Left renal cortex interstitium (tissue), 4 donors: ENCODE measurements at places on chromosomes 4 and X. TPM values are rescaled to one million over a fixed set of nuclear protein-coding genes. Genes with fewer than 3 reads are reported as not detected.

Gene UGT2B15
- 0.08 TPM for polyA plus RNA-seq

Gene XAGE2
- not detected for polyA plus RNA-seq

Gene GATA1
- 0.38 TPM for polyA plus RNA-seq

Gene LANCL3
- 0.18 TPM for polyA plus RNA-seq

Gene HHIP
- 3.5 TPM for polyA plus RNA-seq

Gene FGF13
- polyA plus RNA-seq: 25.9 TPM

Gene ANKRD50
- polyA plus RNA-seq: 34.9 TPM

Gene ERAS
- polyA plus RNA-seq: not detected

Gene PRSS12
- 11.1 TPM for polyA plus RNA-seq

Gene PPID
- polyA plus RNA-seq: 67.3 TPM

- DNase-seq: no peak
These were observed 25.3 kb upstream of the CYBB start for GRCh38 chrX:37754516-37754915.

GRCh38 chrX:153926552-153926857 is 441 bp upstream of the ARHGAP4 start:
- DNase-seq: no peak

GRCh38 chr4:99506781-99507180 is 4.0 kb upstream of the C4orf17 start:
- no peak for DNase-seq

DNA sequence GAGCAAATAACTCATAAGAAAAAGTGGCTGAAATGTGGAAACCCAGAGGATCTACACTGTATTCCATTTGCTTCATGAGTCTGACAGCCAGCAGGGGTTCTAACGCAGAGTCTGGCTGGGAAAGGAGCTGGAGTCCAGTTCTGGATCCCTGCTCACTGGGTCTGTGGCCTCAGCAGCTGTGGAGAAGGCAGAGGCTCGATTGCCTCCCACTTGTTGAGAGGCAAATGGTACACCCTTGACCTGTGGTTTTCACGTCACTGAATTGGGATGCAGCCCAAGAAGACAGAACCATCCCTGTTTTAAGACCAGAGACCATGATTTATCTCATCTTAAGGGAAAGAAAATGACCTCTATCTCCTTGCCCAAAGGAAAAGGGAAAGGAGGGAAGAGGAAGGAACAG is 147.0 kb upstream of the NOCT start:
- DNase-seq: no peak

- no peak for DNase-seq
These were observed 956 bp downstream of the TMEM154 start for GRCh38 chr4:152678841-152679240.

DNA sequence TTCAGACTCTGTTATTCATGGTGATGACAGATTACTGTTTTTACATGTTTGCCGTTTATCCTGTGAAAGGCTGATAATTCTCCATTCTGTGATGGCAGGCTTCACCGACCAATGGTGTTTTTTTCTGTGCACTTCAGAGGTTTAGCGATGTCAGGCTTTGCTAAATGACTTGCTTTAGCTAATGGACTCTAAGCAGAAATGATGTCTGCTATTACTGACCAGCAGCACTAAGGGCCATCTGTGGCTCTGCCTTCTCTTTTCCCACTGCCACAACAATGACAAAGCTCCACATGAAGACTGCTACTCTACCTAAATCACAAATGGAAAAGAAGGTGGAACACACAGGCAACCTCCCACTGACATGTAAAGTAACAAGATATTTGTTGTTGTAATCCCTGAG is 68.4 kb upstream of the ALB start:
- no peak for DNase-seq

GRCh38 chrX:8364369-8365141 is 100.1 kb upstream of the VCX3B start:
- no peak for DNase-seq

DNA sequence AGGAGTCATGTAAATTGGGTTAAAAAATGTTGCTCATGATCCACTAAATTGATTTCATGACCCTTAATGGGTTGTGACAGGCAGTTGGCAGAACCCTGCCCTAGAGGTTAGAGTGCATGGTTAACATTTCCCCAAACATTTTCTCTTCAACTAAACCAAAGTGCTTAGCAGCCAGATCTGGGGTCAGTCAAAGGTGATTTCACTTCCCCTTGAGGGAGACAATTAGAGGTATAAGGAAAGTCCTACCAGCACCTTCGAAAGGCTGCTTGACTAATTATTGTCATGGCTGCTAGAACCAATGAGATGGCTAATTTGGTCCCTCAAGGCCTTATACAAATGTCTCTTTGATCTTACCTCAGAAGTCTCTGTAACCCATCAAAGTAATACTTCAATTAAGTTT is 30.9 kb upstream of the INTS6L start:
- no peak for DNase-seq

- no peak for DNase-seq
These were observed 2.0 kb upstream of the FHIP1A start for GRCh38 chr4:151407018-151407417.

DNA sequence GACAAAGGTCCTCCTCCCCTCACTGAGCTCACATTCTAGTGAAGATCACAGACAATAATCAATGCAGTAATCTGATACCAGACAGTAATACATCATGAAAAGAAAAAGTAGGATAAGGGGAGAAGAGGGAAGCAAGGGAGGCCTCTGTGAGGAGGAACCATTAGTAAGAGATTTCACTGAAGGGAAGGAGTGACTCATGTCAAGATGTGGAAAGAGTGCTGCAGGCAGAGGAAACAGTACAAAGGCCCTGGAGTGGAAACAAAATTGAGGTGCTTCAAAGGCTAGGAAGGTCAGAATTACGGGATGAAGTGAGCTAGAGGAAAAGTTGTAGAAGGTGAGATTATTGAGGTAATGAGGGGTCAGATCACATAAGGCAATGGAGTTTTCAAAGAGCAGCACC is 38.1 kb downstream of the LAMTOR3 start:
- DNase-seq: no peak

DNA sequence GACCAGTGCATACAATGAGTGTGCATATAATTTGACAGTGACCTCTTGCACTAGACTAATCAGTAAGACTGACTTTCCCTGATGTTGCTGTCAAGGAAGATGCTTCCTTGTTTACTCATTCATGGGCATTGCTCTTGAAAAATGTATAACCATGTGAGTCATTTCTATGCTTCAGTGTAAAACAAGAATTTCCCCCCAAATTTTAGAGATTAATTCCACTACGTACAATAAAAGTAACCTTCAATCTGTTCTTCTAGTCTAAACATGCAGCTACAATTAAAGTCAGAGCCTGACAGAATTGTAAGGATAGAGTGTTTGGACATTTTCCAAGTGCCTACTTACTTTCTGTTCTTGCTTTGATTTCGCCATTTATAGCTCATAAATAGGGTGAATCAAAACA is 935.7 kb downstream of the RAPGEF2 start:
- no peak for DNase-seq

GRCh38 chrX:112611776-112612175 is 68.0 kb downstream of the LHFPL1 start:
- DNase-seq: no peak

DNA sequence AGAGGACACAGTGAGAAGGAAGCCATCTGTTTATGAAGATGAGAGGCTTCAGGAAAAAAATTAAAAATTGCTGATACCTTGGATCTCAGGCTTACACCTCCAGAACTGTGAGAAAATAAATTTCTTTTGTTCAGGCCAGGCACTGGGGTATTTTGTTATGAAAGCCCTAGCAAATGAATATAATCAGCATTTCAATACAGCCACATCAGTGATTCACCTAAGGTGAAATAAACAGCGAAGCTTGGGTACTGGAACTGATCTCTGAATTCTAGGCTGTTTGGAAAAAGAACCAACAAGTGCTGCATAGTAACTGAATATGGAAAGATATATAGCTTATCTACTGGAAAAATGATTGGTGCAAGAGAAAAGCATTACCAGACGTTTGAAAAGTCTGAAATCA is 88.5 kb downstream of the PDS5A start:
- DNase-seq: no peak

DNA sequence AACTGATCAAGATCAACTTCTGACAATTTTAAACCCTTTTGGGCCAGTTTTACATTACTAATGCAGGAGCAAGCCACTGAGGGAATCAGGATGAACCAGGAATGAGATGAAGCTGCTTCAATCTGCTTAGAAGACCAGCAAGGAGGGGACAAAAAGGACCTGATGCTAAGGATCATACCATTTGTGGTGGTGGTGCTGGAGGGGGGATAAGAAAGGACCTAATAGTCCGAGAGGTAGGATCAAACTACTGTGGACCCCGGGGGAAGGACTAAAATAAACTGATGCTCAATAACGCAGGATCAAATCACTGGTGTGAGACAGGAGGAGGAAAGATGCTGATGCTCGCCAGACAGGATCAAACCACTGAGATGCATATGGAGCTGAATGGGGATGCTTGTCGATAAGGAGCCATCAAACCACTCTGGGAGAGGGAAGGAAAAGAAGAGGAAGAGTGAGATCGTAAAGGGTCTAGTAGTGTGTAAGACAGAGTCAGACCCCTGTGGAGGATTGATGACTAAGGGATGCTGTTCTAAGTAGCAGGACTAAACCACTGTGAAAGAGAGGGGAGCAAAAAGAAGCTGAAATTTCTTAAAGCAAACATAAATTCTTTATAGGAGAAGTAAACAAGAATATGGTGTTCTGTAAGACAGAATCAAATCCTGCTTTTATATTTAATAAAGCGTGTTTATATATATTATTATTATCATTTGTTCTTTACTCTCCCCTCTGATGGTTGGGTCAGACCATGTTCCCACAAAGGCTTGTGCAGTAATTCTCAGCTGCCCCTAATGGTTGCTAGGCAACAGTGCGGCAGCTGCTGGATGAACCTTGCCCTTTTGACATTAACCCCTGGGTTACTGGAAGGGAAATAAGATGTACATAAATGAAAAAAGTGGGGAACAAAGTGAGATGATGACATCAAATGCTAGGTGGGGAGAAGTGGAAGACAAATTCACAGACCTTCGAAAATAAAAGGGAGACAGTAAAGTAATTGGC is 432.5 kb upstream of the FGF16 start:
- peak; percentile 10 for DNase-seq

DNA sequence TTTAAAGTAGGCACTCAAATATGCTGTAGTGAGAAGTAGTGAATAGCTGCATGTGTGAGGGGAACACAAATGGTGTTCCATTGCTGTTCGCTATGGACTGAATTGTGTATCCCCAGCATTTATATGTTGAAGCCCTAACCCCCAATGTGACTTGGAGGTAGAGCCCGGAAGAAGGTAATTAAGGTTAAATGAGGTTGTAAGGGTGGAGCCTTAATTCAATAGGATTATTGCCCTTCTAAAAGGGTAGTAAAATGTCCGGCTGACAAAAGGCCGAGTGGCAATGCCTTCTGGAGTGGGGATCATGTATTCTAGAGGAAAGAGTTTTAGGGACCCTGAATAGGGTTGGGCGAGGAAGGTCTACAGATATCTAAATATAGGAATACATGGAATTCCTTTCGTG is 168.9 kb upstream of the NUDT10 start:
- no peak for DNase-seq
